NCI-H1417 (cell line): ENCODE measurements at places on chromosomes 7 and 10.

DNA sequence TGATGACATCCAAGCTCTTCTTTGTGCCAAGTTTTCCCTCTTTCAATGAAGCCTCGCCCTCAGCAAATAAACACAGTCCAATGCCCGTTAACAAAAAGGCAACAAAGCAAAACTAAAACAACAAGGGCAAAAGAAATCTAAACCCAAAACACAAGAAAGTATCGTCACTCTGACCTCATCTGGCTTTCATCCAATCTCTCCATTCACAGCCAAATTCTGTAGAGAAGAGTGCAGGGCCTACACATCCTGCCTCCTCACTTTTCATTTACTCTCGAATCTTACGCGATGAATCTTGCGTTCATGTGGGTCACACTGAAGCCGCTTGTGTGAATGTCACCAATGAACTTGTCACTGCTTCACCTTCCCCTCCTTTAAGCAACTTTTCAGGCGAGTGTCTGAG lies 15.9 kb upstream of the AKR1E2 start:
- DNase-seq, result no peak

DNA sequence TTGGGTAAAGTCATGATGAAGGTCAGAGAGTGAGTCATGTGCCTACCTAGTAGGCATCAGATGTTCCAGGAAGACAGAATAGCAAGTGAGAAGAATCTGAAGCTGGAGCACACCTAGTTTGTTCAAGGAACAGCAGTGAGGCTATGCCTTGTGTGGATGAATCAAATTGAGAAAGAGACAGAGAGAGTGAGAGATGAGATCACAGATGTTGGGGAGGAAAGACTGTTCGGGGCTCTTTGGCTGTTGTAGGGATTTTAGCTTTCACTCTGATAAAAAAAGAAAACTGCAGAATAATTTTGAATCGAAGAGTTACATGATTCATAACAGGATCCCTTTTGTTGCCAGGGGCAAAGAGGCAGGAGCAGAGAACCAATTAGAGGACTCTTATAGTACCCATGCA lies 6.3 kb downstream of the LIPF start:
- DNase-seq, result no peak

DNA sequence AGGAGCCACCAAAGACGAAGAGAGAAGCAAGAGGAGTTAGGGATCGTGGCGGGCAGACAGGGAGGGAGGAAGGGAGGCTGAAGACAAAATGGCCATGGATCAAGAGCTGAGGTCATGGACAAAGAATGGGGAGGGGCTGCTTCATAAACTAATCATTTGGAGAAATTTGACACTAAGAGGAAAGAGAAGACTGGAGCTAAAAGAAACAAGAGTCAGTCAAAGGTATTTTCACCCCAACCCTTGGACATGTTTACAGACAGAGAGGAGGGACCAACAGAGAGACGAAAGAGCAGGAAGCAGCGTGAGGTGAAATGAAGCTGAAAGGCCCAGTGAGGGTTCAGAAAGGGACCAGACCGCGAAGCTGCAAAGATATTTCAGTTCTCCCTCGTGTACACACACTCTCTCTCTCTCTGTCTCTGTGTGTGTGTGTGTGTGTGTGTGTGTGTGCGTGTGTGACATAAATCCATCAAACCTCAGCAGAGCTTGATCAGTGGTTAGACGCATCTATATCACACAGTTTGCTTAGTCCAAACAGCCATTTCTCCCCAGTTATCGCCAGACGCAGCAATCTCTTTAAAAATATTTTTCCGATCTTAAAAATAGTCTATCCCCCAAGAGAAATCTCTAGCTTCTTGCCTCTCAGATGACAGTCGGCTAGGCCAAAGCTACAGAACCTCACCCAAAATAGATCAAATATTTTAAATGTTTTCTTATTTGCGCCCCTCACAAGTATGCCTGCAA lies 12.5 kb upstream of the CALD1 start:
- no peak for DNase-seq

GRCh38 chr10:37728830-37729229 lies 128.6 kb downstream of the ZNF248 start:
- no peak for DNase-seq

DNA sequence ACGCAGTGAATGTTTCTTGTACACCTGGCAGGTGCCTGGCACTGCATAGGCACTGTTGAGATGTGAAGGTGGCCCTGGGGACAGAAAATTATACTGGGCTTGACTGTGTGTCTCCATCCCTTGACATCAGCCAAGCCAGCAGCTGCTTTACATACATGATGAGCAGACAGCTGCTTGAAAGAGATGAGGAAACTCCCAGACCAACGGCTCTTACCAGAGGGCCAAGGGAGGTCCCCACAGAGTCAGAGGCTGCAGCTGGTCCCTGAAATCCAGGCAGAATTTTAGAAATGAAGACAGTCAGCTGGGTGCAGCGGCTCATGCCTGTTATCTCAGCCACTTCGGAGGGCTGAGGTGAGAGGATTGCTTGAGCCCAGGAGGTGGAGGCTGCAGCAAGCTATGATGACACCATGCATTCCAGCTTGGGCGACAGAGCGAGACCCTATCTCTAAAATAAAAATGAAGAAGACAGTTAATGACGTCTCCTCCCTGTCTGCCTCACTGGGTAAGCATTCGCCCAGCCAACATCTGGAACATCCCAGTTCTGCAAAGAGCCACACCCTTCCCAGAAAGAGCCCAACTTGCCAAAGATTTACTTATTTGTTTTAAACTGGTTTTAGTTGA lies 17.6 kb downstream of the LIMK1 start:
- DNase-seq, result no peak

DNA sequence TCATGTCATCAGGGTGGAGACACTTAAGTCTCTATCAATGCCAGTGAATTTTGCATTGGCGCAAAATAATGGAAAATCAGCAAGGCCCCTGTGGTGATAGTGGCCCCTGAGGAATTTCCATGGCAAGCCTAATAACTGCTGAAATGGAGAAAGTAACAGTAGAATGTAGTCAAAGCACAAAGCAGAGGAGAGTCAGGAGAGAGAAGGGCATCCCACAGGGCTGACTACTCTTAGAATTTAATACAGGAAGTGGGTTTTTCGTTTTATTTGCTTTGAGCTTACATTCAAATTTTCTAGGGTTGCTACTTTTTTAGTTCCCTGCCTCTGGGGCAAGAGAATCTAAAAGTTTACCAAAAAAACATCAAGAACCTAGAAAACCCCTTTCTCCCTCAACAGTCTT lies 39.0 kb downstream of the BZW2 start:
- DNase-seq, result no peak

DNA sequence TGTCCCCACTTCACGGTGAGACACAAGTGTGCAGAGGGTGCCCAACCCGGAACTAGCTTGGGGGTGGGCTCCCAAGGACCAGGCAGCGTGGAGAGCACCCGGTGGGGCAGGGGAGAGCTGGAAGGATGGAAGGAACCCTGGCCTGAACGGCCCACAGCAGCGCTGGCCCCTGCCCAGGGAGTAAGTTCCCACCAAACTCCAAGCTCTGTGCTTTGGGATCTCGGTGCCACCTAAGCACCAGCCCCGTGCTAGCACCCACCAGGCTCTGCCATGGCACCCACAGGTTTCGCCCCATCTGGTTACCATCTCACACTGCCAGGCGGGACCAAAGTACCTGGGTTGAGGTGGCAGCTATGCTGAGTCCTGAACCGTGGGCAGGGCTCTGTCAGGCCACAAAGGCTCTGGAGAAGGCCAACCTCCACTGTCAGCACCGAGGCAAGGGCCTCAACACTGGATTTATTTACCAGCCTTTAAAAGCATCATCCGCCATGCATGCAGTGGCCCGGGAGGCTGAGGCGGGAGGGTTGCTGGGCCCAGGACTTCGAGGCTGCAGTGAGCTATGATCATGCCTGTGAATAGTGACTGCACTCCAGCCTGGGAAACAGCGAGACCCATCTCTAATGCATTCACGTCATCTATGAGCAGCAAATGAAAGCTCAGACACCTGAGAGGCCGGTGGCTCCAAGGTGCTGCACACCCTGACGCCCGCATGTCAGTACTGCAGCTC lies 16.0 kb downstream of the GPER1 start:
- DNase-seq, result no peak

DNA sequence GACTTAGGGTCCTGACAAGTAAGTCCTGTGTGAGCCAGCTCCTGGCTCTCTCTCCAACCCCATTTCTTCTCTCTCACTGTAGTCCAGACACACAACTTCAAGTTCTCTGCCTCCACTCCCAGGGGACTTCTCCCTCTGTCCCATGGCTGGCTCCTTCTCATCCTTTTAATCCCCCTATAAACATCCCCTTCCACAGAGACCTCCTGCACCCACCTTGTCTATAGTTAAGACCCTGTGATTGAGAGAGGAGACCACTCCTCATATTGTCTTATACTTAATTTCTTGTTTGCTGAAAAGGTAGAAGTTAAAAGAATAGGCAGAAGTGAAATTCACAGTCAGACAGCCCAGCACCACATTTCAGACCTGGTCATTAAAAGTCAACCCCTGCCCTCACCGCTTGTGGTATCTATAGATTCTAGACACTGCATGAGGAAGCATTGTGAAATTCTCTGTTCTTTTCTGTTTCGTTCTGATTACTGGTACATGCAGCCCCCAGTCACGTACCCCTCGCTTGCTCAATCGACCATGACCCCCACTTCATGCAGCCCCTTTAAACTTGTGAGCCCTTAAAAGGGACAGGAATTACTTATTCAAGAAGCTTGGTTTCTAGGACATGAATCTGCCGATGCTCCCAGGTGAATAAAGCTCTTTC lies 125.6 kb upstream of the FRMD4A start:
- DNase-seq, result no peak

DNA sequence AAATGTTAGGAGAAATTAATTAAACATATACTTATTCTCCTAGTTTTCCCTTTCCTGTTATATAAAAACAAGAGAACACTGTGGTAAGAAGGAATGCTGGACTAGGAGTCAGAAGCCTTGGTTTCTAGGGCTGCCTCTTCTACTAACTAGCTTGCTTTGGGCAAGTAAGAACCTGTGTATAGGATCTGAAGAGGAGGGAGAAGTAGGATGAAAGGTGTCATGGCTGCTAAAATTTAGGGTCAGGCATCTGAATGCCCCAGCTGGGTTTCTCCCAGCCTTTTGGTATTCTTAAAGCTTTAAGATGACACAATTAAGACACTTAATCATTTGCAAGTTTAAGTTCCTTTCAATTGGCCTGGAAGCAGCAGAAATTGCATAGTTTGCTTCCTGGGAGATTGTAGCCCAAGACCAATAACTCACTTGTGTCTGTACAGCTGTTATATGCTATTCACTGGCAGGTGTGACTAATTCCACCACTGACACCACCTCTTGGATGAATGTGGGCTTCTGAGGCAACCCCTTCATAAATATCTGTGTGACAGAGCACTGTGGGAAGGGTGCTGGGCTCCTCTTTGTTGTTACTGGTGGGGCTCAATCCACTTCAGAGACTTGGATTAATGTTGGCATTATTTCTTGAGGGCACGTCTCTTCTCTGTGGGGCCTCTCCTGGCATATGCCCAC lies 137.2 kb downstream of the LRMDA start:
- DNase-seq, result no peak

GRCh38 chr7:100515072-100515532 lies 23.9 kb upstream of the AGFG2 start:
- DNase-seq, result no peak

DNA sequence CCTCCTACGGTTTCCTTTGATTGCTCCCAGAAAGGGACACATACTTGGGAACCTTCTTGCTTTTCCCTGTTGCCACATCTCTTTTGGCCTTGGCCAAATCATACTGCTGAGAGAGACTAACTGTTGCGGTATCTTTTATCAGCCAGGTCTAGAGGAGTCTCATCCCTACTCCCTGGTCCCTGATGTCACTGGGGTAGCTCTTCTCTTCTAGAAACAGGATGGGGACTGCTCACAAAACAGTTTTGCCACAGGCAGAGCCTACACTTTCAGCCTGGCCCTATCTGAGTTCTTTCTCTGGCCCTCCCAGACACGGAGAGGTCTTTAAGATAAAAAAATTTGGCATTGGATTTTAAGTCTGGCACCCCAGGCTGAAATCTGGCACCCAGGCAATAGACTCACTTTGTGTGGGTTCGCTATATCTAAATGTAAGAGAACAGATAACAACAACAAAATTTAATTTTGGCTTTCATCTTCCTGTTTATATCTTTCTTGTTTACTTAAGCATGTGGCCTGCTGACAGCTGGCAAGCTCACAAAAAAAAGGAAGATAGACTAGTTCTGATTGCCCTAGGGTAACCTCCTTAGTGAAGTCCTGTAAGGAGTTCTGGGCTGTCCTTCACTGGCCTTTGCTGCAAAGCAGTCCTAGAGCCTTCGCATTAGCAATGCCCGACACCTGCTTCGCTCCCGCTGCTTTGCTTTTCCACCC lies 228.3 kb upstream of the NPVF start:
- no peak for DNase-seq

GRCh38 chr7:51324206-51324898 lies 7.7 kb upstream of the COBL start:
- DNase-seq, result no peak

DNA sequence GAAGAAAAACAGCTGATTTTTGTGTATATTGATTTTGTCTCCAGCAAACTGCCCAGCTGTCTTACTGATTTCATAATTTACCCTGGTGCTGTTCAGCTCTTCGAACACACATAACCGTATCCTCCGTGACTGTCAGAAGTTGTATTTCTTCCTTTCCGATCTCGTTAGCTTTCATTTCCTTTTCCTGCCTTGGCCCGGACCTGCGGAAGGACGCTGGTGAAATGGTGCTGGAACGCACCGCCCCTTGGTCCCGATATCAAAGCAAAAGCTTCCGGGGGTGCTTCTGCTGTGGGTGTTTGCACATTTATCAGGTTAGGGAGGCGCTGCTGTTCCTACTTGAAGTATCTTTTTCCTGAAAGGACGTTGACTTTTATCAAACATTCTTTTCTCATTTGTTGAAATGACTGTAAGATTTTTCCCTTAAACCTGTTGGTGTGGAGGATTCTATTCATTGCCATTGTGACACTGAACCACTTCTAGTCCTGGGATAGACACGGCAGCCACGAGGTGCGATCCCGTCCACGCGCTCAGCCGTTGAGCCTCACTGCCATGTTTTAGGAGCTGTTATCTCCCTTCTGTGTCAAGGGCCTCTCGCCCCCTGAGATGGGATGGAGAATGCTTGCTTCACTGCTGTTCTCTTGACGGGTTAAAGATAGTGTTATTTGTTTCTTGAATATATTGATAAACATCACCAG lies 72.6 kb downstream of the FOXL3 start:
- no peak for DNase-seq

DNA sequence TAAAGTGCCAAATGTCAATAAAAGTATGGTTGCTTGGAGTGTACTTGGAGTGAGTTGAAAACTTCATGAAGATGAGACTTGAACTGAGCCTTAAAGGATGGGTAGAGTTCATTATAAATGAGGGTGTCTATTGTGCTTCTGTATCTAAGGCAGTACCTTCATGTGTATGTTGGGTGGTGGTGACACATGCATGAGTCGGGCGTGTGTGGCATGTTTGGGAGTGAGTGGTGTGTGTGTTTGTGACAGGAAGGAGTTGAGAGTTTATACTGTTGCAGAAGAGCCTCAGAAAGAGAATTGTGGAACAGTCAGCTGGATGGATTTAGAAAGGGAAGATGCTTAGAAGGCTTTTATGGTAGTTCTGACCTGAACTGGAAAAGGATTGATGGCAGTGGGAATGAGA lies 6.0 kb upstream of the ZRANB1 start:
- DNase-seq, result no peak
